Muscle of arm (tissue), 14 donors: ENCODE measurements at places on chromosomes 11 and 22. TPM values are rescaled to one million over a fixed set of nuclear protein-coding genes. Genes with fewer than 3 reads are reported as not detected.

LRRC74B gene
- polyA plus RNA-seq = 0.34 TPM

- DNase-seq = no peak
Measured at GRCh38 chr22:36776722-36777121, 803 bp upstream of the IFT27 start.

DNA sequence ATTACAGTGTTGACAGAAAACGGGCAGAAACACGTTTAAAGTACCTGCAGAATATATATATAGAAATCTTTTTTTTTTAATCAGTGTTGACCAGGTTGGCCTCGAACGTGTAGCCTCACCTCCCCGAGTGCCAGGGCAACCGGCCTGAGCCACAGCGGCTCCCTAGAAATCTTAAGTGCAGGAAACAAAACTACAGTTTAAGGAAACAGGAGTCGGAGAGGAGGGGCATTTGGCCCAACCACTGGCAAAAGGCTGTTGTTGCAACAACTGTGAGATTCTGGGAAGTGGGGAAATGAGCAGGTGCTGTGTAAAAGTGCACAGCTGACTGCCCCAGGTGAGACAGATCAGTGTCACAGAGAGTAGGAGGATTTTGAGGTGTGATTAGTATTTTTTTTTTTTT, 3.7 kb downstream of the YWHAH start:
- no peak for DNase-seq

- peak; percentile 41 for DNase-seq
Measured at GRCh38 chr11:34926101-34926830, 9.8 kb downstream of the PDHX start.

GRCh38 chr11:103901656-103902055, 134.8 kb upstream of the DDI1 start:
- DNase-seq = no peak
